Stimulated activated CD4-positive, alpha-beta T cell treated with anti-CD3 and anti-CD28 coated beads, Interleukin-15, amount 100 ng/mL, for 1 hour (primary cell): ENCODE measurements at places on chromosomes 2 and 18.

GRCh38 chr18:26614374-26614773, 66.0 kb upstream of the KCTD1 start:
- DNase-seq, result no peak

DNA sequence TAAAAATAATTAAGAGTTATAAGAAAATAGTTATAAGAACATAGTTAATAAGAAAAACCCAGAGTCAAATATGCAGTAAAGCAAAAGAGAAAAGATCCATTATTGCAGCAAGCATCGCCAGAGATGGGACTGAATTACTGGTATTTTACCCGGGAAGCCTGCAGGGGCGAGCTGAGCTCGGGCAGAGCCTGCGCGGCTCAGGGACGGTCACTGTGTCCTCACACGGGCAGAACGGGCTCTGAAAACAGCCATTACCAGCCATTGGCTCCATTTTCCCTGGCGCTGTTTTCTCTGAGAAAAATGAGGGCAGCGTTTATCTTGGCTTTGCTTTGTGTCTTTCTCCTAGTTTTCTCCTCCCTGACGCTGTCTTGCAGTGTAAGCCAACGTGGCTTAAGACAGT, 95.3 kb upstream of the ALKAL2 start:
- no peak for DNase-seq

GRCh38 chr2:136502660-136503059, 262.7 kb upstream of the THSD7B start:
- DNase-seq, result no peak

DNA sequence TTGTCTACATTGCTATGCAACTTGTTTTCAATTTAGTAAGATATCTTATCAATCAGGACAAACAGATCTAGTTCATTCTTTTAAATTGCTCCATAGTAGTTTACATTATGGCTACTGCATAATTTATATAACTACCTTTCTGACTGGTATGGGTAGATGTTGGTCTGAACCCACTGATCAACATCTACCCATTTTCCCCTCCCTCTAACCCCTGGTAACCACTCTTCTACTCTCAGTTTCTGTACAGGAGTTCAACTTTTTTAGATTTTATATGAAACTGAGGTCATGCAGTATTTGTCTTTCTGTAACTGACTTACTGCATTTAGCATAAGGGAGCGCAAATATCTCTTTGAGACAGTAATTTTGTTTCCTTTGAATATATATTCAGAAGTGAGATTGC, 73.2 kb downstream of the ITSN2 start:
- no peak for DNase-seq

GRCh38 chr18:33594799-33595198, 16.8 kb downstream of the ASXL3 start:
- DNase-seq, result no peak

GRCh38 chr2:142981756-142982155, 104.3 kb downstream of the KYNU start:
- no peak for DNase-seq

DNA sequence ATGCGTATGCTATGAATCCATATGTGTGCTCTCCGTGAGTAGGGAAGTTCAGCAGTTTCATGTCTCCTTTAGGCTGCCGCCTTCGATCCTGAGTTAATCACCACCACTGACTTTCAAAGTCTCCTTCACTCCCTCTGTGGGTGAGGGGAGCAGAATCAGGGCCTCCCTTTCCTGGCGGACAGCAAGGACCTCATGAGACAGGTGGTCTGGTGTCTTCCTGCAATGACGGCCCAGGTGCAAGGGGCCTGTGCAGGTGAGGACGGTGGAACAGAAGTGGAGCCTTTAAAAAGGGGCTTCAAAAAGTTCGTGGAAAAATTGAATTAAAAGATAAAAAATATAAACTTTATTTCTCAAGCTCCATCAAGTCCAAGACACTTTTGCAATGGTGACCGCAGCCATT, 222.6 kb downstream of the TWIST2 start:
- DNase-seq, result no peak

DNA sequence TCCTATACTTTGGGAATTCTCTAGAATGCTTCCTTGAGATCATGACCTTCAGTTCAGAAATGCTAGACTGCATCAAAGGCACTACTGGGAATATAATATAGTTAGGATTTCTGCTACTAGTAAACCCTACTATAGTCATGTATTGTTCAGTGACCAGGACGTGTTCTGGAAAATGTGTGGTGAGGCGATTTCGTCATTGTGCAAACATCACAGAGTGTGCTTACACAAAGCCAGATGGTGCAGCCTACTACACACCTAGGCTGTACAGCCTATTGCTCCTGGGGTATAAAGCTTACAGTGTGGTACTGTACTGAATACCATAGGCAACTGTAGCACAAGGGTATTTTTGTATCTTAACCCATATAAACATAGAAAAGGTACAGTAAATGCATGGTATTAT, 13.0 kb downstream of the CXCR4 start:
- no peak for DNase-seq

DNA sequence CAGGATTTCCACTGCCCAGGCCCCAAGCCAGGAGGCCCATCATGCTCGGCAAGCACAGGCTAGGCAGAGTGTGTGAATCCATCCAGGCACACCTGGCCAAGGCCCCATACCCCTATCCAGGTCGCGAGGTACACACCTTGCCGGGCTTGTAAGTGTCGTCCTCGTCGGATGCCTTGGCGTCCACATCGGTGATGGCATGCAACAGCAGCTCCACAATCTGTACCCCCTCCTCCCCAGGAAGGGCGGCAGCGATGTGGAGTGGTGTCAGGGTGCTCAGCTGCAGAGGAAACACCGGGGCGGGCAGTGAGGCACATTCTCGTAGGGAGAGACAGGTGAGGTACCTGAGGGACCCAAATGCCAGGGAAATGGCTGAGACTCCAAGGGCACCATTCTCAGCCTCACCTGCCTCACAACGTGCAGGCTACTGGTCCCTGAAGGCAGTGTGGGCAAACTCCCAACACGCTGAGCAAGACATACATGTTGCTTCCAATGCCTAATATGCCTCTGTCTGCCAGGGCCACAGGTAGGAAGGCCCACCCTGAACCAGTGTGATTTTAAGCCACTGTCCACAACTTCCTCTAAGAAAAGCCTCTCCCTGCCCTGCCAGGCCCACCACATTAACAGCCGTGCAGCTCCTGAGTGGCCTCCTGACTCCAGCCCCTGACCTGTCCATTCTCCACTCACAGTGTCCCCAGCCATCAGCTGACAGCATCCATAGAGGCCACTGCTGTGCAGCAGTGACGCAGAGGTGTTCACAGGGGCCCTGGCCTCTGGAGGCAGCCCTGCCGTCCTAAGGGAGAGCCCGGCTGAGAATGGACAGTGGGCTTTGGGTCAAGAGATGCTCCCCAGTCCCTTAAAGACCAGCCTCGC, 44.9 kb downstream of the ANKMY1 start:
- DNase-seq, result no peak

DNA sequence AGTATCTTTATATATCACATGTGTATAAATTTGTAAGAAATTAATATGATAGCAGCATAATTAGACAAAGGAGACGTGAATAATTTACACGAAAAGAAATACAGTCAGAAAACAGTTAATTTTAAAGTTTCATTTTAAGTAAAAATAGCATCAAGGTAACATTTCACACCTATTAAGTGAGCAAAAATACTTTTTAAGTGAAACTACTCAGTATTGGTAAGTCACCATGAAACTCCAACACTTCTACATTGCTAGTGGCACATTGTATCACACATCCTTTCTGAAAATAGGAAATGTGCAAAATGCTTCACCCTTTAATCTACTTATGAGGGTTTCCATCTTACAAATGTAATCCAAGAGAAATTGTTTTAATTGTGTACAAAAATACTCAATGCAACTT, 287.9 kb upstream of the EPAS1 start:
- DNase-seq, result no peak

DNA sequence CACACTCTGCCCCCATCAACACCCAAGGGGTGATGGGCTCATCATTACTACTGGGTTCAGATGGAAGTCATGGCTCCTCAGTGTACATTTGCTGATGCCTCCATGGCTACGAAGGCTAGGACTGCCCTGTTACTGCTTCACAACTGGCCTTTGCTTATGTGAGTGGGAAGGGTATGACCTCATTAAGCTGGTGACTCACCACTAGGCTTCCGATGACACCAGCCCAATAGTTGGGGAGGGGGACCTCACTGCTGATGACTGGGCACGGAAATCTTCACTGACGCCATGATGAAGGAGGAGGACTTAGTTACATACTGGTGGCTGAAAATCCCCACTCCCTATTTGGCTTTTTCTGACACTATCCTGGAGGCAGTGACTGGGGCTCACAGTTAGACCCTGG, 263.2 kb downstream of the CMPK2 start:
- DNase-seq, result no peak

GRCh38 chr2:236666646-236667204, 97.1 kb downstream of the ACKR3 start:
- DNase-seq, result no peak

- no peak for DNase-seq
These were observed 44.3 kb upstream of the TNFRSF11A start for GRCh38 chr18:62280786-62281185.

GRCh38 chr2:162828545-162828944, 10.0 kb downstream of the KCNH7 start:
- DNase-seq, result no peak

- DNase-seq, result no peak
These were observed 368.4 kb downstream of the MTX2 start for GRCh38 chr2:176637486-176638166.

DNA sequence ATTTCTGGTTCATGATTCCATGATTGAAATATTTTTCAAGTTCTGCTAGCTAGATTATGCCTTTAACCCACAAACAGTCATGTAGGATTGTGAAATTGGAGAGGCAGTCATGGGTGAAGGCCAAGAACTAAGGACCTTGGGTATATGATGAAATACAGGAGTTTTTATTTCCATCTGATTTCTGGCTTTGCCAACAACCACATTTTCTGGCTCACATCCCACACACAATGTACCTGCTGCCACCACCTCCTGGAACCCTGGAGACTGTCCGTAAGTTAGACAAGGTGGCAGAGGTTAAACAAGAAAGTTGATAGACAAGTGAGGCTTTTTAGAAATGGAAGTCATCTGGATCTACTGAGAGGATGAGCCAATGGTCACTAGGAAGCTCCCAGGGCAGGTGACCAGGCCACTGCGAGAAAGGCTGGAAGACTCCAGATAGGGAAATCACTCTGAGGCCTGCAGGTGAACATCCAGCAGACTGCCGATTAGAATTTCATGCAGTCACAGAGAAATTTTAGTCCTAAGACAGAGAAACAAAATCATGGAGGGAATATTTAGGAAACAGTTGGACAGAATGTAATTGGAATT, 402.0 kb downstream of the ALK start:
- no peak for DNase-seq

DNA sequence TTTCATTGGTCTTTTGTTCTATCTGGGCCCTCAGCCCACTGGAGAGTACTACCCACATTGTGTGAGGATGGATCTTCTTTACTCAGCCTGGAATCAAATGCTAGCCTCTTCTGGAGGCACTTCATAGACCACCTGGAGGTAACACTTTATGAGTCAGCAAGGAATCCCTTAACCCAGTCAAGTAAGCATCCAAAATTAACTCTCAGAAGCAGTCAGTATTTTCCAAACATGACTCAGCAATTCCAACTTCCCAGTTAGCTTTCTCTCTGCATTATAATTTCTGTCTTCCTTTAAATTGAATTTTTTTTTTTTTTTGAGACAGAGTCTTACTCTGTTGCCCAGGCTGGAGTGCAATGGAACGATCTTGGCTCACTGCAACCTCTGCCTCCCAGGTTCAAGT, 142.7 kb downstream of the ACKR3 start:
- no peak for DNase-seq

- DNase-seq, result no peak
These were observed 55.6 kb downstream of the THADA start for GRCh38 chr2:43540021-43540779.

DNA sequence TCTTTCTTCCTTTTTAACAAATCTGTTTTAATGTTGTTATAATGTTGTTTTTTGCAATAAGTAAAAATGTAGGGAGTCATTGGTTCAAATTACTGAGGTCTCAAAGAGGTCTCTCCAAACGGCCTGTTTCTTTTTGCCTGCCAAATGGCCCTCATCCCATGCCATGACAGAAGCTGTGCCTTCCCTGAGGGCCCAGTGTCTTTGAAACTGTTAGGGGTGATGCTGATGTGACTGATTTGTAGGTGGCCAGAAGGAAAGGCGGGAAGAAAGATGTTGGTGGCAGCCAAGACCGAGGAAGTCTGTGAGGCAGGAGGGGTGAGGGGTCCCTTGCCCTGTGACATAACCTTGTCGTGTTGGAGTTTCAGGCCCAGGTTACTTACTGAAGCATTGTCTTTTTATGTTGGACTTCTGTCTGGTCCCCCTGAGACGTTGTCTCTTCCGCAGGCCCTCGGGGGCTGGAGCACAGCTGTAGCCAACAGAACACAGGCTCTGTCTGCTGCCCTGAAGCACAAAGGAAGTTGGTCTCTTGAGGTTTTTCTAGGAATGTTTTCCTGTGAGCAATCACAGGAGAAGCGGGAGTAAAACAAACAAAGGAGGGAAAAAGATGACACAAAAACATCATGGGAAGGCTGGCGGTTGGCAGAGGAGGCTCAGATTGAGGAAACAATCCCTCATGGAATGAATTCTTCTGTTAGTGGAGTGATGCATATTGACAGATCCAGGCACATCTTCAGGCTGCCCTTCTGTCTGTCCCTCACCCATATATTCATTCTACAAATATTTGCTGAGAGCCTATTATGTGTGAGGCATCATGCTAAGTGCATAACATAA, 4.9 kb upstream of the ST3GAL5 start:
- DNase-seq, result no peak

- DNase-seq, result no peak
These were observed 123.2 kb downstream of the TMEM17 start for GRCh38 chr2:62382757-62383156.

GRCh38 chr2:56801770-56802169, 618.0 kb downstream of the CCDC85A start:
- DNase-seq, result no peak

- no peak for DNase-seq
These were observed 28.4 kb downstream of the SCYGR8 start for GRCh38 chr2:227774011-227774624.

DNA sequence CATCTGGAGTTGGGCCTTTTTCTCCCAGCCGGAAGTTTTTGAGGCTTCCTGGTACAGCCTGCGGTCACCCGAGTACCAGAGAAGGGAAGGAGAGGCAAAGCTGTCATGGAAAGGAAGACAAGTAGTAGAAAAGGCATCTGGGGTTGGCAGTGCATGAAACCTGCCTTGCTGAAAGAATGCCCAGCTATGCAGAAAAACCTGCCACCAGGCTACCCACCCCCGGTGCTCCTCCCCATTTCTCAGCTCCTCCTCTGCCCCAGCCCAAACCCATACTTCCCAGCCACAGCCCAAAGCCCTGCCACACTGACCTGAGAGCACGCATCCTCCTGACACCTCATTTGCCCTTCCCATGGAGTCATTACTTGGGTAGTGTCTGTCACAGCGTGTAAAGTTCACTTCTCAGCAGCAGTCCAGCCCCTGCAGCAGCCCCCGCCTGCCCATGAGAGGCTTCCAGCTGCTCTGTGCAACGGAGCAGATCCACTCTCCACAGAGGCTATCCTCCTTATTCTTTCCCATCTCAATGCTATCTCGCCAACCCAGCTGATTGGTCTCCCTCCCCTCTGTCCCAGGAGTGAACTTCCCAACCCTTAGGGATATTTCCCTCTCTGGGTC, 40.4 kb upstream of the MAL start:
- no peak for DNase-seq
